ENCODE measurements at places on chromosomes 16 and 17. TPM values are rescaled to one million over a fixed set of nuclear protein-coding genes. Genes with fewer than 3 reads are reported as not detected.

- peak; percentile 57 for DNase-seq
Observed at GRCh38 chr17:7740481-7741001, 23.0 kb downstream of the DNAH2 start.

RNU2-1 gene
- 4,166 TPM for total RNA-seq

CTRB1 gene
- 1.2 TPM for total RNA-seq

GRCh38 chr17:34713687-34714086, 134.3 kb downstream of the TMEM132E start:
- DNase-seq, result no peak

- DNase-seq, result no peak
Observed at GRCh38 chr16:85403693-85404092, 209.4 kb upstream of the GSE1 start.

DNA sequence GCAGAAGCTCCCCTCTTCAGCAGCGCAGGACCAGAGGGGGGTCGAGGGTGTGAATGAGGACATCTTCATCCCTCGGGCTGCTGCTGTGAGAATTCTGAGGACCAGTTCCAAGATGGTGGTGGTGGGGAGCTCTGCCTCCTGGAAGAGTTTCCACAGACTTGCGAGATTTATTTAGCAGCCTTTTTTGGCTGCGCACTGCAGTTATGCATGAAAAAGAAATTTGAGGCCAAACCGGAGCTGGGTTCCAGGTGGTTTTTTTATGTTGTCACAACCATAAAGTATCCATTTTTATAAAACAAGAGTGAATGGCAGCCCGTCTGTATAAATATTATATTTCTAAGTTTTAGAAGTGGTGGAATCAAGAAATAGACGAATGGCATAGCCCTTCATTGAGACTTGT, 76.9 kb upstream of the CLEC18A start:
- DNase-seq, result no peak

SHBG gene
- 1.6 TPM for total RNA-seq

PYY gene
- total RNA-seq, result not detected

- no peak for DNase-seq
Observed at GRCh38 chr16:85429776-85430522, 183.2 kb upstream of the GSE1 start.

DNA sequence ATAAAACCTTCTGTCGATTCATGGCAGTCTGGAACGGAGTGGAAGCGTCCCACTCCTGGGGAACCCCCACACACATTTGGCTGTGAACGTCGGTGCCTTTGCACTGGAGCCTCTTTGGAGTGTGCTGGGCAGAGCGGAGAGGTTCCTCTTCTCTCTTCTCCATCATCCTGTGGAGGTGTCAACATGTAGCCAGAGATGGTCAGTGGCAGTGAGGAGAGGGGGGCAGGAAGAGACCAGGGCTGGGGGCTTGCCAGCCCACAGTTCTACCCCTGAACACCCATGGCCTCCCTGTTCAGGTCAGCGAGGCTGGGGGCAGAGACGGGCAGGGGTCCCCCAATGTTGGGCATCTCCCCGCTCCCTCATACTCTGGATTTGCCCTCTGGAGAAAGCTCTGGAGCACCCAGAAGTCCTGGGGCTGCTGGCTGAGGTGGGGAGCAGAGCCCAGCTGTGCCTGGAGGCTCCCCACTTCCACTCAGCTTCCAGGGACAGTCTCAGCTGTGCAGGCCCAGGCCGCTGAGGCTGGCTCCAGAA, 223.7 kb downstream of the SEC14L1 start:
- DNase-seq, result no peak

DNA sequence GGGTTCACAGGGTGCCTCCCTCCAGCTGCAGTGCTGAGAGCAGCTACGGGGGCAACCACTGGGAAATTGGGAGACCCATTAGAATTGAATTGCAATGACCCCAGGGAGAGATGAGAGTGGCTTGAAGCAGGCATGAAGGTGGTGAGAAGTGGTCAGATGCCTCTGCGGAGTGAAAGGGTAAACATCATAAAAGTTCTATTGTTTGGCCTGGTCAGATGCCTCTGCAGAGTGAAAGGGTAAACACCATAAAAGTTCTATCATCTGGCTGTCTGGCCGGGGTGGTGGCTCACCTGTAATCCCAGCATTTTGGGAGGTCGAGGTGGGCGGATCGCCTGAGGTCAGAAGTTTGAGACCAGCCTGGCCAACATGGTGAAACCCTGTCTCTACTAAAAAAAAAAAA, 53.5 kb downstream of the TNFRSF13B start:
- no peak for DNase-seq

USH1G gene
- total RNA-seq, result not detected
